Mesenteric fat pad (tissue), 1 donor: ENCODE measurements at places on chromosomes 6 and 20. TPM values are rescaled to one million over a fixed set of nuclear protein-coding genes. Genes with fewer than 3 reads are reported as not detected.
A peak's percentile ranks its signal among the peaks of the same experiment; 100 is the strongest.

DNA sequence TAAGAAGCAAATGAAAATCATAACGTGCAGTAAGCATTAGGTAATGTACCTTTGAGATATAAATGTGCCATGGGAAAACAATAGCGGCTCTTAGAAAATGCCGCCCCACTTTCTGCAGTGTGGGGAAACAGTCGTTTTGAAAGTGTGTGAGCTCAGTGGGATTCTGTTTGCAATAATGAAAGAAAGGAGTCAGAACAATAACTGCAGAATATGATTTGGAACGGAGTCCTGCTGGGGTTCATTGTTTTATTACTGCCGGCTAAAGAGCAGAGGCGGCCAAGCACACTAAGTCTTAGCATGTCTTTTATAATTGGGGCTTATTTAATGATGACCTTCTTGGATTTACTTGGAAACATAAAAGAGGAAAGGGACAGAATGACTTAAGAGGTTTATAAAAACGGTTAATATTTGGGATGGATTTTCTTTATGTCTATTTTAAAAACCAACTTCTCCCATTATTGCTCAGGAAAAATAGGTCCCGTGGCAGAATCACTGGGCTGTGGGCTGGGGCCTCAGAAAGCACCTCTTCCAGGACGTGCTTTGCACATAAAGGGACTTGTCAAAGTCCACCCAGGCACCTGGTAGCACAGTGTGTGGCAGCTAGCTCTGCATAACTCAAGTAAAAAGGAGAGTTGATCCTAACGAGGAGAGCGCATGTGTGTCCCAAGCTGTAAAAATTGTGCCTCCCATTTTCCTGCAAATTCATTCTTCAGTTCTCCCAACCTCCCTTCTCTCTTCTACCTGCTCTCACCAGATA, 44.0 kb upstream of the SLC22A16 start:
- DNase-seq: no peak

- DNase-seq: no peak
Observed at GRCh38 chr6:46491201-46491627, at the start of gene RCAN2. Gene RCAN2, minus strand, starts transcription at chr6:46491449.

DNA sequence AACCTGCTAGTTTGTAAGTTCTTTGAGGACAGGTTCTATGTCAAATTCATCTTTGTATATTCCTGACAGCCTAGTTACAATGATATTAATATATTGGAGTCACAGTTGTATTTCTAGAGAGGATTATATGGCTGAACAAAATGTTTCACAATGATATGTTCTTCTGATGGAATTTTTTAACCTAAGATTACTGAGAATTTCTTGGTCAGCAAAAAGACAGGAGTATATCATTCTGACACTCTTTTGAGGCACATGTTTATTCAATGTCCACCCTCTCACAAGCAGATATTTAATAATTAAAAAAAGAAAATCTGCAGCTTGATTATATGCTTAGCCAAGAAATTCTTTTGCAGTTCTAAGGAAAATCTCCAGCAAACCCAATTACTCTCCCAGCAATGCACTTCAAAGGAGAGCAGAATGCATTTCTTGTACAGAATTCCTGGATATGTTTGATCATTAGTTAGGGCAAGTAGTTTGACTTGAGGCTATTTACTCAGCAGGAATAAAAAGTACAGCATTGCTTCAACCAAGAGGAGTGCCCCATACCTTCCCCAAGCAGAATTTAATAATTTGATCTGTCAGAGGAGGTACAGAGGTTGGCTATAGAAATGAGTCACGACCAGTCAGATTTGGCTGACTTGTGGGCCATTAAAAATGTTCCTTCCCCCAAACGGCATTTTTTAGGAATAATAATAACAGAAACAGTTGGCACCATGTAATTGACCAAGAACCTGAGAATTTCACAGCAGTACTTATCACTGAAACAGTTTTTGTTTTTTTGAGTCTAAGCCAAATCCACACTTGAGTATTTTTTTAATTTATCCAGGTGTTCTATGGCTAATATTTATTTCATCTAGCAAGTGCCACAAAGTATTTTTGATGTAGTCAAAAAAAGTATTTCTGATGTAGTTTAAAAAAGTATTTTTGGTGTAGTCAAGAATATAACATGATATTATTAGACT, 508.1 kb upstream of the FLRT3 start:
- DNase-seq: no peak

- DNase-seq: no peak
Observed at GRCh38 chr20:52540509-52540908, 348.9 kb upstream of the ZFP64 start.

- DNase-seq: no peak
Observed at GRCh38 chr6:5744497-5744896, 262.2 kb downstream of the NRN1 start.

DNA sequence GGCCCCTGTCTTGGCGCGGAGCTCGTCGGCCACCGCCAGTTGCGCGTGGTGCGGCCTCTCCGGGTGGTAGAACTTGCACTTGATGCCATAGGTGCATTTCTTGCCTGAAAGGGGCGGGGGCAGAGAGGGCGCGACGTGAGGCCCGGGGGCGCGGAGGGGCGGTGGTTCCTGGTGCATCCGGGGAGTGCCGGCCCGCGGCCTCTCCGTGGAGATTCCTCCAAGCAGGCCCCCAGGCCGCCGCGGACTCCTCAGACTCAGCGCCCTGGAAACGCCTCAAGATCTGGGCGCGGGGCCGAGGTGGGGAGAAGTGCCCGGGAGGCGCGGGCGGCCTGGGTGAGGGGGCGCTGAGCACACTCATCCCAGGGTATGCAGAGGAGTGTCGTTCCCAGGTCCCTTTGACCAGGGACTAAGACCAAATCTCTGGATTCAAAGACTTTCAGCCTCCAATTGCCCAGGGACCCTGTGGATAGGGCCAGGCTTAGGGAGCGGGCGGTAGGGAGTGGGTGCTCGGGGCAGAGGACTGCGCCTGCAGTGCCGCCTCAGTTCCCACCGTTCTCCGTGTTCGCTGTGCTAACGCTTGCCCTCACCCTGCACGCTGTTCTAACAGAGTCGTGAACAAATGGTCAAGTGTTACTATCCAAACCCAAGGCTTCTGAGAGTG, 33.3 kb downstream of the ZC3H12D start:
- DNase-seq: no peak

DNA sequence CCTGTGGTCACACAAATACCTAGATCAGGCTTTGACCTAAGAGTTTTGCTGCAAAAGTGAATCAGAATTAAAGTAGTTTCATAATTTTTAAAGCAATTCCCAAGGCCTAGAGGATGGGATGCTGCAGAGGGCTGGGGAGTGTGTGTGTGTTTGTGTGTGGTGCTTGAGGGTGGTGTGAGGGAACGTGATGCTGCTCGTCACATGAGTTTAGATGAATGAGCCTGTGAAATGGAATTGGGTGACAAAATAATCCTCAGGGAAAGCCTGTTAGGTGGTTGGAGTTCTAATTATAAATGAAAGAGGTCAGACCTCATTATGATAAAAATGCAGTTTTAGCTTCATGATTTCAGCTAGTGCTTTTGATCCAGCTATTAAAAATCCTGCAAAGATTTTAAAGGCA, 87.5 kb upstream of the TMEM170B start:
- DNase-seq: no peak

GRCh38 chr20:41009946-41010345, 18.7 kb upstream of the TOP1 start:
- DNase-seq: no peak

GRCh38 chr6:31300797-31301196, 28.9 kb upstream of the HLA-C start:
- DNase-seq: no peak

DNA sequence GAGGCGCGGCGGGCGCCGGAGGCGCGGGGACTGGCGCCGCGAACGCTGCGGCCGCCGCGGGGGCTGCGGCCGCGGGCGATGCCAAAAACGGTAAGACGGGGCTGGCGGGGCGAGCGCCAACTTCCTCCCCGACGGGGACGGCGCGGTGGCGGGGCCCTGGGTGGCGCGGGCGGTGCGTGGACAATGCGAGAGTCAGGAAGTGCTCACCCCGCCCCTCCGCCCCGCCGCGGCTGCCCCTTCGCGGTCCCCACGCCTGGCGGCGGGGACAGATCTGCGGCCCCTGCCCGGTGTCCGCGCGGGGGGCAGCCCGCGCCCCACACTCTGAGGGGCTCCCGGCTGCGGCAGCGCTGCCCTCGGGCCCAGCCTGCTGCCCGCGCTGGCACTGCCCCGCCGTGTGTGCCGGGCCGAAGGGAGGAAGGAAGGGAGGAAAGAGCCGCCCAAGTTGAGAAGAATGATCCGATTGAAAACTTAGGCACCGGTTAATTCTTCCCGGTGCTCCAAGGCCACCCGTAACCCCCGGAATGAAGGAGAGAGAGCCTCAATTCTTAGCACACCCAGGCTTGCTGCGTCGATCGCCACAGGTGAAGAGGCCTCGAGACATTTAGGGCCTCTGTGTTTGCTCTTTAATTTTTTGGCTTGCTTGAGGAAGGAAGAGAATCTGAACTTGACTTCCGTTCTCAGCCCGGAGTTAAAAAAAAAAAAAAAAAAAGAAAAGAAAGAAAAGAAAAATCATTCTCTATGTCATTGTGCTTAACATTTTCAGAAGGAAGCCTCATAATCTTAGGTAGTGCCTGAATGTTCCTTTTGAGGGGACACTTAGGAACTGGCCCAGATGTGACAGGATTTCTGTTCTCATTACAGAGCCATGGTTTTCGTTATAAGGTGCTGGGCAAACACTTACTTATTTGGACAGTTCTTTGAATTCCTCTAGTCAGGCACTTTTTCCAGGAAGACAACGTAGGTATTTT, 982 bp downstream of the HECA start:
- DNase-seq: peak; percentile 93

The ZNF311 gene
- total RNA-seq: 0.64 TPM

The TSPO2 gene
- total RNA-seq: not detected
